Lung microvascular endothelial cell (primary cell): ENCODE measurements at places on chromosomes 2 and 18.
A peak's percentile ranks its signal among the peaks of the same experiment; 100 is the strongest.

DNA sequence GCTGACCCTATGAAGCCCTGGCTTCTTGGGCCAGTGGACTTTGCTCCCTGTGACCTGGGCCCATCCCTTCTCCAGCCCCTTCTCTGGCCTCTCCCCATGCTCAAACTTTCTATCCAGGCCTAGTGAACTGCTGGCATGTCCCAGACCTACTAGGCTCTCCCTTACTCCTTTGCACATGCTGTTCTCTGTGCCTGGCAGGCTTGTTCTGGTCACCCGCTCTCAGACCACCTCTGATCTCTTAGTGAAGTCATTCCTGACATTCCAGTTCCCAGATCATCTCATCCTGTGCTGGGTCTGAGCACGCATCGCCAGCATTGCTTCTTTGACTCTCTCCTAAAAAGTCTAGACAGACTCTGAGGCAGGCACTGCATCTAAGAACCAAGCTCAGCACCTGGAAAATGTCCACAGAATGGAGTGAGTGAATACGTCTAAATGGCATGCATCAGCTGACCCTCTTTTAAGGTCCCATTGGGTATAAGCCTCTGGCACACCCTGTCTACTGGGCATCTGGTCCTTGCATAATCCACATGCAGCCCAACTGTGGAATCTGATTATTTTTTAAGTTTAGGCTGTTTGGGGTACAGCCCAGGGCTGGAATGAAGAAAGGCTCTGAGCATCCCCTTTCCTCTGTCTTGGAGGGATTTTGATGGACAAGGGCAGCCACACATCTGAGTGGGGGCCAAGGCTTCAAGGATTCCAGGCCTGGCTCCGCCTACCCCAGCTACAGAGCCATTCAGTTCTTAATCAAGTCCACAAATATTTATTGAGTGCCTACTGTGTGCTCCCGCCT lies 130.6 kb upstream of the HAAO start:
- DNase-seq, result peak; percentile 51

- peak; percentile 32 for DNase-seq
Observed at GRCh38 chr2:44686561-44686960, 254.9 kb upstream of the SIX3 start.

GRCh38 chr2:182318466-182319220 lies 108.2 kb downstream of the PDE1A start:
- peak; percentile 42 for DNase-seq

GRCh38 chr2:44462934-44463849 lies 101.4 kb downstream of the CAMKMT start:
- DNase-seq, result no peak

GRCh38 chr2:181723731-181724130 lies 43.4 kb upstream of the NEUROD1 start:
- no peak for DNase-seq

GRCh38 chr2:121196132-121196848 lies 88.7 kb downstream of the TFCP2L1 start:
- DNase-seq, result no peak

- no peak for DNase-seq
Observed at GRCh38 chr2:11421863-11422490, 44.0 kb downstream of the E2F6 start.

GRCh38 chr18:10120622-10121021 lies 206.8 kb downstream of the VAPA start:
- DNase-seq, result no peak

DNA sequence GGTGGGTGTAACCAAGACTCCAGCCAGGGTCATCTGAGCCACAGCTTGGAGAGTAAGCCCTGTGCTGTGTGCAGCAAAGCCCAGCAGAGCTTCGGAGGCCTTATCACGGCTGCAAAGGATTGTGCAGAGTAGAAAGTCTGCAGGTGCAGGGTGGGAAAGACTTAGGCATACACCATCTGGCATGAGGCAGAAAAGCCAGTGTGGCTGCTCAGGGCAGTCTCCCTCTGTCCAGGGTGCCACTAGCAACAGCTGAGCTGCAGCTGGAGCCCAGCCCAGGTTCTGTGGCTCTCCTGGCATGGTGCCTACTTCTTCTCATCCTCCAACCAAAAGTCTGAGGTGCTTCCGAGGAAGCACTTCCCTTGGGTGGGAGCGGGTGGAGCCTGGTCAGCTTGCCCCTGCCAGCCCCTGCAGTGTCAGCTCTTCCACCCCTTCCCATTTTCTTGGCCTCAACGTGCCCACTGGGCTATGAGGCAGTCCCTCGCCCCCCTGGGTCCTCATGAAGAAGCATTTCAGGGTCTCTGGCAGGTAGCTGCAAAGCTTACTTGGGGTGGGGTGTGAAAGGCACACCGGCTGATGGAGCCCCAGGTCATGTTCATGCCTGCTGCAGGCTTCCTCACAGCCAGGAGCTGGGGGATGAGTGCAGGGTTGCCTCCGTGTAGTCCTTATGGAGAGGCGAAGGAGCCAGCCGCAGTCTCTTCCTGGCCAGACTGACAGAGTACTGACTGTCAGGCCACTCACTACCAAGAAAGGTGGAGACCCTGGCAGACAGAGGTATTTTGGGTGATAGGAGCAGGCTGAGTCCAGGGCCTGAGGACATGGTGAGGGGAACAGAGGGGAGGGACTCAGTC lies 4.8 kb downstream of the AMER3 start:
- DNase-seq, result no peak

DNA sequence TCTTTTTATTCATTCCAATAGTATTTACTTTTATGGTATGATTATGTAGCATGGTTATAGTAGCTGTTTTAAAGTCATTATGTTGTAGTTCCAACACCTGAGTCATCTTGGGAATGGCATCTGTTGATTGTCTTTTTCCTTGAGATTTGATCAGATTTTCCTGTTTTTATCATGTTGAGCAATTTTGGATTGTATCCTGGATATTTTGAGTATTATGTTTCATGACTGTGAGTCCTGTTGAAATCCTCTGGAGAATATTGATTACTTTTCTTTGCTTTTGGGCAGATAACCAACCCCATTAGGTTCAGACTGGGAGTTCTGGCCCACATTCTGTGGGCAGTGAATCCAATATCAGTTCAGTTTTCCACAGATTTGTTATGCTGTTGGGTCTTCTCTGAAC lies 163.2 kb upstream of the SPRED2 start:
- peak; percentile 81 for DNase-seq

DNA sequence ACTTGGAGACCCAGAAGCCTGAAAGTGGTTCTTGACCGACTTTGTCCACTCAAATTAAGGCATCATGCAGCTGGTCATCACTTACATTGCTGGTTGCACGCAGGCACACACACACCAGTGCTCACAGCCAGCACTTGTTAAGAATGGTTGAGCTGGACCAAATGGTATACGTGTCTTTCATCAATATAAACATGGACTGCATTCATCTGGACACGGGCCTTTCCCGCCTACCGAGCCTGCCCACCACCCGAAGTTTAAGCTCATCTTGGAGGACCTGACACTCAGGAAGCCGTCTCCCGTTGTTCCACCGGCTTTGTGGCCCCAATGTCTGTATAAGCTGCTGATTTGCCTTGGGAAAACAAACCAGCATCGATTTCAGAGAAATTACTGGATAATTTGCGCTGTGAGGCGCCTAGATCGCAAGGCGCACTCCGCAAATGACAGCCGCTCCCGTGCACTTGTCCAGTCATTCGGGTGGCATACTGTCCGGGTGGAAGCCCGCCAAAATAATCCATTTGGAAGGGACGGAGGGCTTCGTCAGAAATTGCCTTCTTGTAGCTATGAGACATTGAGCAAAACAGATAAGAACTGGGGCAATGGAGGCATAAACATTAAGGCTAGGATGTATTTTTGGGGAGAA lies 40.1 kb upstream of the AKAIN1 start:
- DNase-seq, result no peak

DNA sequence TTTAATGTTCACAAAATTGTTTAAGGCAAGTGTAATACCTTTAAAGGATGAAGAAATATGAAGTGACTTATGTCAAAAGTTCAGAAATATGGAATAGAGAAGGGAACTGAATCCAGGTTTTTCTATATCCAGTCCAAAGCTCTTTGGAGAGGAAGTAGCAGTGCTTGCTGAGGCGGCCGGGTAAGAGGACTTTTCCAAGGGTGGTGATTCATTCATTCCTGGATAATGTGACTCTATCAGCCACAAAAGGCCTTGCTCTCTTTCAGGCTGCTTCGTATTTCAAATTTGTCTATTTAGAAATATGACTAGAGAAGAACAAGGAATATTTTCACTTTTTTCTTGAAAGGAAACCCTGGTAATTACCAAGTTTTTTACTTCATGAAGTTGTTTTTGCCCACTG lies 830.1 kb upstream of the ZEB2 start:
- DNase-seq, result peak; percentile 53

GRCh38 chr2:139685090-139685983 lies 905.1 kb upstream of the NXPH2 start:
- no peak for DNase-seq

DNA sequence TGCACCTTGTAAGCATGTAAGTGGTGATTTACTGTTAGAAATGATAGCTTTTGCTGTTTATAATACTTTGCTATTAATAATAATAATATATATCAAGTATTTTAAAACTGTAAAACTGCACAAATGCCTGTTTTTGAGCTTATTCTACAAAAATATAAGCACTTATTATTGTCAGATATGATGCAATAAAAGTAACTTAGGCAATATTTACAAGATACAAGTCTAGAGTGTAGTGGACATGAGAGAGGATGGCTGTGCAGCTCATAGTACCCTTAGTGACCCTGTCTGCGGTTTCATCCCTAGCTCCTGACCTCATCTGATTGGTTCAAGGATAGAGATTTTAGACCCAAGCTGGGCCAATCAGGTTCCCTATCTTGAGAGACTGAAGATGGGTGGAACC lies 178.4 kb downstream of the MTX2 start:
- no peak for DNase-seq

- DNase-seq, result peak; percentile 80
Observed at GRCh38 chr18:29164020-29164706, 987.2 kb upstream of the CDH2 start.

DNA sequence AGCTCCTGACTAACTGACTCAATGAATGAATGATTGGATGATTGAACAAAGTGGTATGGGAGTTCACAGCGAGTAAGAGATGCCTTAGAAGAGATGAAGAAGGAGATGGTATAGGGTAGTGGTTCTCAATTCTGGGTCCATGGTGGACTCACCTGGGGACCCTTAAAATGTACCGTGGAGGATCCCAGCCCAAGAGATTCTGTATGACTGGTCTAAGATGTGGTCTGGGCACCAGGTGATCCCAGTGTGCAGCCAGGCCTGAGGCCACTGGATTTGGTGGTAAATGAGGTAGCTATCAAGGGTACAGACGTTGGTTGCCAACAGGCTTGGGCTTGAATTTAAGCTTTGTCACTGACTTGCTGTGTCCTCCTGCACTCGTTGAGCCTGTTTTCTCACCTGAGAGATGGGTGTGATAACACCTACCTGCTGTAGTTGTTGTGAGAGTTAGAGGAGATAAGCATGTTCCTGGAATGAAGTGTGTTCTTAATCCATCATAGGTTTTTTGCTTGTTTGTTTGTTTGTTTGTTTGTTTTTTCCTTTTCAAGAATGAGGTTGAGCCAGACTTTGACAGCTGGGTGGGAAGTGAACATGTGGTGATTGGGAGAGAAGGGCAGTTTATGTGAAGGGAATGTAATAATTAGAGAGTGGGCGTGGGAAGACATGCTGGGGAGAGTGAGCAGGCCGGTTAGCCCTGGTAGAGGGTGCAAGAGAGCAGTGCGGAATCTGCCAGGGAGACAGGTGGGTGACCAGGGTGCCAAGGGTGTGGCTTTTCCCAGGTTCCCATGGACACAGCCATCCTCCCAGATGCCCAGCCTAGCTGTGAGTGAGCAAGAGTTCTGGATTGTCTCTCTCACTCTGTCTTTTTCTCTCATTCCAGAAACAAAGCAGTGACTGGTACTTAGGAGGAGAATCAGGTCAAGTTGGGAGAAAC lies 31.4 kb upstream of the IL1B start:
- no peak for DNase-seq

DNA sequence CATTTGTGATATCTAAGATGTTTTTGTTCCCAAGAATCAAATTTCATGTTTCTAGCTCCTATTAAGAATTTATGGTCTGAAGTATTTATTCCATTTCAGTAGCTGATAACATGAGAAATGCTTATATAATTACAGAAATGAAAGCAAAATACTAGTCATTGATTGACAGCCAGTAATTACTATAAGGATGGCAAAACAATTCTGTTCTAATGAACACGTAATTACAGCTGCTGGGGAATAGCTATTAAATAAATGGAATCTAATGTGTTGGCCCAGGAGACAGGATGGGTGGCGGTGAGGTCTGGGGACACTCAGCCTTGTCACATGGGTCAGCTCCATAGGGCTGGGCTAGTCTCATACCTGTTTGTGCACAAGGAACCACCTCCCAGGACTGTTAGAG lies 263.5 kb downstream of the FHOD3 start:
- DNase-seq, result no peak

DNA sequence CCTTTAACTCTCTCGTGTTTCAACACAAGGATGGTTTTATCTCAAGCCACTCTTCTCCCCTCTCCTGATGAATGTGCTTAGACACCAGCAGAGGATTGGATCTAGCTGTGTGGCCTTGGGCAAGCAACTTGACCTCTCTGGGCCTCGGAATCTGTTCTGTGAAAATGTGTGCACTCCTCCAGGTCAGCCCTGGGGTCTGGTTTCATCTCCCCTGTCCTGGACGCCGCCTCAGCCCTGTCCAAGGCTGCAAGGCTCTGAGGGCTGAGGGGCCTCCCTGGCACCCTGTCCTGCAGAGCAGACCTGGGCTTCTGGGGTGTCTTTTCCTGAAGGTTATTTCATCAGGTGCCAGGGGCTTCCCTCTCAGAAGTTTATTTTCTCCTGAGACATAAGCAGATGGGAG lies 28.5 kb downstream of the CNDP1 start:
- DNase-seq, result no peak
